Vagina (tissue), 2 donors: ENCODE measurements at places on chromosomes 7 and 10. TPM values are rescaled to one million over a fixed set of nuclear protein-coding genes. Genes with fewer than 3 reads are reported as not detected.

GRCh38 chr7:81211204-81211933, 292.5 kb upstream of the SEMA3C start:
- DNase-seq = no peak

DNA sequence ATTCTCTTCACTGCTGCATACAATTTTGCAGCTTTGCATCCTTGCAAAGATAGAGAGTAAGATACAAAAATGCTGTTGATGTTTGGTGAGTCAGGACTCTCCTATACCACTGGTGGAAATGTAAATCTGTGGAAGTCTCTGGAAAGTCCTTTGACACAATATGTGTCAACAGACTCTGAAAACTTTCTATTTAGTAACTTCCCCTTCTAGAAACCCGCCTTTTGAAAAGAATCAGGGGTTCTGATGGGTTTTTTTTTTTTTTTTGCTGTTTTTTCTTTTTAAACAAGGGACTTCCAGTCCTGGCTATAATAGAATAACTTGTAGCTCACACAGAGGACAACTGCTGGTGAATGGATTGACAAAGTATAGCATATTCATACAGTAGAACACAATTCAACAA, 16.4 kb downstream of the NOD1 start:
- no peak for DNase-seq

Gene PDZD7
- total RNA-seq = 1.5 TPM

GRCh38 chr10:35803046-35803445, 160.9 kb upstream of the FZD8 start:
- DNase-seq = no peak

Gene PDK4
- 399 TPM for total RNA-seq

- no peak for DNase-seq
Measured at GRCh38 chr10:10542477-10542876, 475.2 kb upstream of the CELF2 start.

DNA sequence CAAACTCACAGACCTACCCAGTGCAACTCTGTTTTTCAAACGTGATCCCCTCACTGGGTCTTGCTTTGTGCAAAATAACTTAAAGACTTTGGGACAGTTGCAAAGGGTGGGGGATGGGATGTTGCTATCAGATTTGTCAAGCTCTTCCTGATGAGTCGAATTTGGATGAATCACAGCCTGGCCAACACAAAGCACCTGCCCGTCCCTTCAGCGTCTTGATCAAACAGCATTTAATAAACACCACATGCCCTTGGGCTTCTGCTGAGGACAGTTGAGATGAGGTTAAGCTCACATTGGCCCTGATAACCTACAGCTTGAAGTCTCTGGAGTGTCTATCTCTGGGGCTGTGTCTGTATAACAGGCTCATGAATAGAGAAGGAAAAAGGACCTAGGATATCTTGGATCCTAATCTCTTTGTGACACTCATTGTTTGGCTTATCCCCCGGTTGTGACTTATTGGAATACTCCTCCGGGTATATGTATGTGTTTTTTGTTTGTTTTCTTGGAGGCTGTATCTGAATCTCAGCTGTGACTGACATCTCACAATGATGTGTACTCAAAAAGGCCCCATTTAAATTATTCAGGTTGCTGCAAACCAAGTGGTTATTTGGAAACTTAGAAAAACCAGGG, 132.6 kb upstream of the NAMPT start:
- no peak for DNase-seq

GRCh38 chr10:48792121-48792520, 107.4 kb downstream of the WDFY4 start:
- DNase-seq = no peak

GRCh38 chr10:69498711-69499471, 47.6 kb downstream of the TSPAN15 start:
- no peak for DNase-seq

Gene IGF2BP3
- 11.8 TPM for total RNA-seq

DNA sequence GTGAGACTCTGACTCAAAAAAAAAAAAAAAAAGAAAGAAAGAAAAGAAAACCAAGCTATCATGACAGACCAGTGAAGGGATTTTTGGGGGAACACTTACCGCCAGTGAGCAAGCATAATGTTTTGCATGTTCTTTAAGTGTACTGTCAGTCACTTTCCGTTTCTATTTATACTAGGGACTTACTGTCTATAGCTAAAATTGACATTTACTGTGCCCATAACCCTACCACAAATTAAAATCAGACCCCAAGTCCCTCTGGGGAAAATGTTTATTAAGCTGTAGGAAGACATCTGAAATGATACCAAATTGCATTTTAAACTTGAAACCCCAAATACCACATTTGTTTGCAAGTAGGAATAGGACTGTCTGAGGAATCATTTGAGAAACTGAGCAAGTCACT, 252.8 kb downstream of the TRIL start:
- DNase-seq = no peak
